ENCODE measurements at places on chromosomes 16 and 17.

DNA sequence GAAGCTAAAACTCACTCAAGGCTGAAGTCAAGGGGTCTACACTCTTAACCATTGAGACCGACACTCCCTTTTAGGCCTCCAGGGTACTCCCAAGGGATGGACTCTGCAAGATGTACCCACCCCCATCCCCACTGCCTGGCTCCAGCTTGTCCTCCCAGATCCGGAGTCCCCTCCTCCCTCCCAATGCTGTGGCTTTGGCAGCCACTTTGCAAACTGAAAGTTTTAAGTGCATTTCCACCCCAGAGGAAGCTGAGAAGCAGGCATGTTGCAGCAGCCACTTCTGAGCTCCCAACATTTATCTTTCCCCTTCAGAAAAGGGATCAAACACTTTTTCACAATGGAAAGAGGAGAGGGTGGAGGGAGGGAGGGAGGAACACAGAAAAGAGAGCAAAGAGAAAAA is 115.2 kb downstream of the COPRS start:
- no peak for DNase-seq

- no peak for DNase-seq
Observed at GRCh38 chr16:68374961-68375660, 64.3 kb downstream of the PRMT7 start.

DNA sequence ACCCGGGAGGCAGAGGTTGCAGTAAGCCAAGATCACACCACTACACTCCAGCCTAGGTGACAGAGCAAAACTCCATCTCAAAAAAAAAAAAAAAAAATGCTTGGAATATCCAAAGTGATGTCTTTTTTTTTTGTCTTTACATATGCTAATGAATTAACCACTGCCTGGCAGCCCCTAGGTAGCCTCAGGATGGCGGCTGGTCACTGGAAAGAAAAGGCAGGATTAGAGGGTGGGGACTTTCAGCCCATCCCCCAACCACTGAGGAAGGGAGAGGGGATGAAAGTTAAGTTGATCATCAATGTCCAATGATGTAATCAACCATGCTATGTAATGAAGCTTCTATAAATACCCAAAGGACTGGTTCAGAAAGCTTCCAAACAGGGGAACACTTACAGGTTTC is 26.8 kb downstream of the RNF157 start:
- DNase-seq = no peak

GRCh38 chr16:1584926-1585484 is 26.9 kb downstream of the IFT140 start:
- DNase-seq = no peak

DNA sequence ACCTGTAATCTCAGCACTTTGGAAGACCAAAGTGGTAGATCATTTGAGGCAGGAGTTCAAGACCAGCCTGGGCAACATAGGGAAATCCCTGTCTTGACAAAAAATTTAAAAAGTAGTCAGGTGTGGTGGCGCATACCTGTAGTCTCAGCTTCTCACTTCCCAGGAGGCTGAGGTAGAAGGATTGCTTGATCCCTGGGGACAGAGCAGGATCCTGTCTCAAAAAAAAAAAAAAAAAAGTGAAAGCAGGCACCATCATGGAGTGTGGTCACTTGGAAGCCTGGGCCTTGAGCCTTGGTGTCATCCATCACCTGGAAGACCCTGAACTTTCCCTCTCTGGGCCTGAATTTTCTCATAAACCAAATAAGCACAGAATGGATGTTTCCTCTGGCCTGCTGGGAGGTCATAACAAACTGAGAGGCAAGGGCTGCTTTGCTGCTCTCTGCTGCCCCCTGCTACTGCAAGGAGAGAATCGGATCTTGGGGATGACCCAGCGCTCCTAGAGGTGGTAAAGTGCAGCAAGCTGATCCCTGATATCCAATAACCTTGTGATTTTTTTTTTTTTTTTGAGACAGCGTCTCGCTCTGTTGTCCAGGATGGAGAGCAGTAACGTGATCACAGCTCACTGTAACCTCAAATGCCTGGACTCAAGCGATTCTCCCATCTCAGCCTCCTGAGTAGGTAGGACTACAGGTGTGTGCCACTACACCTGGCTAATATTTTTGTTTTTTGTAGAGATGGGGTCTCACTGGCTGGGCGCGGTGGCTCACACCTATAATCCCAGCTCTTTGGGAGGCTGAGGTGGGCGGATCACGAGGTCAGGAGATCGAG is 75.9 kb upstream of the RNU2-1 start:
- DNase-seq = no peak

- no peak for DNase-seq
Observed at GRCh38 chr17:2453866-2454265, 53.0 kb upstream of the MNT start.

- DNase-seq = no peak
Observed at GRCh38 chr17:17315142-17315821, 12.1 kb downstream of the NT5M start.

DNA sequence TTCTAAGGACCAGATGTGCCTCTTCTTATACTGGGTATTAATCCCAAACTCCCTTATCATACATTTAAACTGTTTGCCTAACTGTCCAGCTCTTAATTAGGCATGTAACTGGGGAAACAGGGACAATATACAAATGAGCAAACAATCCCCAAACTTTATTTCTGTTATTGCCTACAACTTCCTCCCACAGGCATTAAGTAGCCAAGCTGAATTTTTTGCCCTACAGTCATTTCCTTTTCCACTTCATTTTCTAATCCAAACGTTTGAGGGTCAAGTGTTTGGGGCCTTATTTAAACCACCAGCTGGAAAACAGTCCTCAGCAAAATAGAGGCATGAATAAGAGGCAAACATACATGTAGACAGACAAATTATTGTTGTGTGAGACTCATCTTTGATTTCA is 77.4 kb upstream of the CCL2 start:
- no peak for DNase-seq

- DNase-seq = no peak
Observed at GRCh38 chr16:79137426-79137939, 463.1 kb downstream of the MAF start.

GRCh38 chr17:66507982-66508760 is 205.8 kb downstream of the PRKCA start:
- no peak for DNase-seq

- DNase-seq = no peak
Observed at GRCh38 chr17:62763891-62764600, 44.1 kb downstream of the MARCHF10 start.

- DNase-seq = peak; percentile 93
Observed at GRCh38 chr17:10327640-10328039, 45.2 kb downstream of the MYH13 start.

- DNase-seq = no peak
Observed at GRCh38 chr17:57143361-57143760, 58.3 kb downstream of the AKAP1 start.

DNA sequence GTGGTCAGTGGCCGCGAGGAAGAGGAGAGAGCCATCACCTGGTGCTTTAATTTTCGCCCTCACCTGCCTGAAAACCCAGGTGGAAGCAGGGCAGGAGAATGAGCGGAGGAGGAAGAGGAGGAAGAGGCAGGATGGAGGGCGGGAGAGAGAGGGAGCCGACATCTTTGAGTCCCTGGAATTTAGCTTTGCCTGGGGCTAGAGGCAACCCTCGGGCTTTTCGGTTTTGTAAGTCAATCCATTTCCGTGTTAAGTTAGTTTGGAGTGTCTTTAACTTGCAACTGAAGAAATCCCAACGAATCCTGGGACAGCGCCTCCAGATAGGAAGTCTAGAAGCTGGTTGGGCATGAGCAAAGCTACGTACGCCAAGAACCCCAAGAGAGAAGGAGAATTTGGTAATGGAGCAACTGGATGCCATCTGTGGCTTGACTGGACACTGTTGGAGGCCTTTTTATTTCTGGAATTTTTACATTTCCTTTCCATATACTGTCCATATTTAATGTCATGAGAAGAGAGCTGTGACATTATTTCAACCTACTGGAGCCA is 36.9 kb upstream of the ATP2A3 start:
- DNase-seq = no peak

- DNase-seq = no peak
Observed at GRCh38 chr17:2232244-2232638, 71.3 kb downstream of the SMG6 start.

DNA sequence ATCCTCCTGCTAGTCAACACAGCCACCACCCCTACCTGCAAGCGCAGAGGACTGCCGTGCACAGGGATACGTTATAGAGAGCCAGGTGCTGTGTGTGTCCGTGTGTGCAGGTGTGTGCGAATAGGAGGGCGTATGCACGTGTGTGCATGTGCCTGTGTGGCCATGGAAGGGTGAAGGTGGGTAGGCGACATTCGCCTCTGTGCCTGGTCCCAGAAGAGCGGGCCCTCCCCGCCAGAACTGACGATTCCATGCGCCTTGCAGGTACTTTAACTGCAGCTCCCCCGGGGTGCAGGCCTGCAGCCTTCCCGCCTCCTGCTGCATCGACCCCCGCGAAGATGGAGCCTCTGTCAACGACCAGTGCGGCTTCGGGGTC is 8.7 kb downstream of the PDE6G start:
- DNase-seq = no peak

DNA sequence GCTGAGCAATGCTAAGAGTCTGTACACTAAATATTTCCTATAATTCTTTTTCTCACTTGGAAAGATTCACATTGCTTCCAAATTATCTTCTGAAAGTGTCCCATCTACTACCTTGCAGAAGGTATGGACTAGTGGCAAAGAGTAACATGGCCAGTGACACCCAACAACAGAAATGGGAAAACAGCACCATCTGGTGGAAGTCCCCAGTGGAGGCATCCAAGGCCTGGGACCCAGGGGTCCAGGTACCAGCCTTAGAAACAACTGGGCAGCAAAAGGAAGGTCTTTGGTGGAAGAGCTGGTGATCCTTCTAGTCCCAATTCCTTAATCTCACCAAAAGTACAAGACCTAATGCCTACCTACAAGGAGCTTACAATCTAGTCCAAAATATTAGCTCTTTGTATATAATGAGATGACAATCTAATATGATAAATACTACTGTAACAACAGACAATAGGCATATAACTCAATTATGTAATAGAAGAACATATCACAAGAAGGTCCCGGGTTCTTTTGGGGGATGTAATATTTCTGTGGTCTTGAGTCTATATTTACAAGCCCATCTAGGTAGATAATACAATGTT is 55.3 kb downstream of the SKAP1 start:
- peak; percentile 65 for DNase-seq

All from ecto neural progenitor cell (in vitro differentiated cells).